ENCODE measurements at places on chromosomes 3 and 15. TPM values are rescaled to one million over a fixed set of nuclear protein-coding genes. Genes with fewer than 3 reads are reported as not detected.

ATP13A3 gene
- total RNA-seq: 51.7 TPM

PPP1R14D gene
- total RNA-seq: not detected

FGF7 gene
- 0.23 TPM for total RNA-seq

STAG1 gene
- total RNA-seq: 47.7 TPM

HYAL1 gene
- total RNA-seq: 0.16 TPM

TAGLN3 gene
- total RNA-seq: not detected

CLDN16 gene
- total RNA-seq: not detected
